ENCODE measurements at places on chromosomes 4 and X.

GRCh38 chr4:95102162-95102790 is 344.5 kb downstream of the BMPR1B start:
- DNase-seq = no peak

DNA sequence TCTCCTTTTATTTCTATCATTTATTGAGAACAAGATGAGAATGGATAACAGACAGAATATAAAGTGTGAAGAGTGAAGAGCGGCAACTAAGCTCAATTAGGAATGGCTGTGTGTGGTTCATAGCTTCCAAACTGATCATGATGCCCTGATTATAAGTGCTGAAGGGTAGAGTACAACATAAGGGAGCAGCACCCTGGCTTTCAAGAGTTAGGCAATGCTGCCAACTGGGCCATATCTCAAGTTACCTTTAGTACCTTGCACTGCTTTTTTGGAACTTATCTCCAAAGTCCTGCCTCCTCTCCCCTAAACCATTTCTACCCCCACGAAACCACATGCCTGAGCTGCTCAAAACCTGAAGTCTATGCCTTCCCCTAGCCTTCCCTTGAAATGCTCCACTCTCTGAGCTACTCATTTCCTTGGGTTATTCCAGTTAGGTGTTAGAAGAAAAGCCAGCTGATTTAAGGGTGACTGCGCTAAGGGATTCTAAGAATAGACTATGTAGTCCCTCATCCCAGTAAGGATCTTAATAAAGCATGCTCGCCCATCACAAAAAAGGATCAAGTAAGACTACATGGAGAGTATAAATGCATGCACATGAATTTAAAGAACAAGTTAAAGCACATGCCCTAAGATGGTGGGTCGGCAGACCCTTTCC is 29.6 kb downstream of the MED14 start:
- no peak for DNase-seq

DNA sequence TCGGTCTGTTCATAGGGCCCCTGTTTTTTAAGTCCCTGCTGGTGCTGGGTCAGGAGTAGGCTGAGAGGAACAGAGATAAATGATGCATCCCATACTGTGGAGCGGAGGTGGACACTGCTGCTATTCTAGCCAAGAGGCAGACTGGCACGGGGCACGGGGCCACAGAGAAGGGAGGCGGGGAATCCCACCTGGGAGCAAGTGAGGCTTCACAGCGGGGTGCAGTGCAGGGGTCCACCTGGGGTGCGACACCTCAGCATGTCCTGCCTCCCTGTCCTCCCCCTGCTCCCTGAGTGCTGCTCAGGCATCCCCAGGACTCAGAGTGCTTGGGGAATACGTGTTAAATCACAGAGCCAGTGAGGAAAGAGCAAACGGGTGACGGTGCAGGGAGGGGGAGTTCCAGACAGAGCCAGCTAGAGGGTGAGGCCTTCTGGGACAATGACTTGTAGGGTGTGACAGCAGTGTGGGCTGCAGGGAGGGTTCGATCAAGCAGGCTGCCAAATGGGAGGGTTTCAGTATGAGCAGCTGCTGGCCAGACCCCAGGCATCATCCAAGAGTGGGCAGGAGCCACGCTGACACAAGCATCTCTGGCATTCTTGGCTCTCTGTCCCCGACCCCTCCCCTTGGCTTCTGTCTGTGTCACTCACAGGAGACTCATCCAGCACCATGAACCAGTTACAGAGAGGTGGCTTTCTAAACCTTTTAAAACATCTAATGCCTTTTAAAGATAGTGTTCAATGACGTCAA is 13.7 kb upstream of the HTRA3 start:
- no peak for DNase-seq

DNA sequence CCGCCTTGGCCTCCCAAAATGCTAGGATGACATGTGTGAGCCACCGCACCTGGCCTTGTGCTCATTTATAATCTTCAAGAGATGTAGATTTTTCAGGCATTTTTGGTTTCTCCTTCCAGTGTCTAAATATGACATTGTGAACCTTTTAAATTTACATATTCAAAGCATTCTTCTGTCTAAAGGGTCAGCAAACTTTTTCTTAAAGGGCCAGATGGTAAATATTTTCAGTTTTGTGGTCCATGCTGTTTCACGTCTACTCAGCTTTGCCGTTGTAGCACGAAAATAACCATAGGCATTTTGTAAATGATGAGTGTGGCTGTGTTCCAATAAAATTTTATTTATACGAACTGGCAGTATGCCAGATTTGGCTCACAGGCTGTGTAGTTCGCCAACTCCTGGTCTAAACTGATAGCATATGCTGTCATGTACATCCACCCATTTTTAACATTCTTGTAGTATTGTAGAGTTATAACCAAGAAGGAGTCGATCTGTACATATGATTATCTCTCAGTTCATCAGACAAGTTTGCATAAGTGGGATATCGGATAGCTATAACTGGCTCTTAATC is 12.7 kb upstream of the GCNA start:
- no peak for DNase-seq

GRCh38 chr4:159455675-159456237 is 352.9 kb downstream of the RAPGEF2 start:
- DNase-seq = peak; percentile 61

DNA sequence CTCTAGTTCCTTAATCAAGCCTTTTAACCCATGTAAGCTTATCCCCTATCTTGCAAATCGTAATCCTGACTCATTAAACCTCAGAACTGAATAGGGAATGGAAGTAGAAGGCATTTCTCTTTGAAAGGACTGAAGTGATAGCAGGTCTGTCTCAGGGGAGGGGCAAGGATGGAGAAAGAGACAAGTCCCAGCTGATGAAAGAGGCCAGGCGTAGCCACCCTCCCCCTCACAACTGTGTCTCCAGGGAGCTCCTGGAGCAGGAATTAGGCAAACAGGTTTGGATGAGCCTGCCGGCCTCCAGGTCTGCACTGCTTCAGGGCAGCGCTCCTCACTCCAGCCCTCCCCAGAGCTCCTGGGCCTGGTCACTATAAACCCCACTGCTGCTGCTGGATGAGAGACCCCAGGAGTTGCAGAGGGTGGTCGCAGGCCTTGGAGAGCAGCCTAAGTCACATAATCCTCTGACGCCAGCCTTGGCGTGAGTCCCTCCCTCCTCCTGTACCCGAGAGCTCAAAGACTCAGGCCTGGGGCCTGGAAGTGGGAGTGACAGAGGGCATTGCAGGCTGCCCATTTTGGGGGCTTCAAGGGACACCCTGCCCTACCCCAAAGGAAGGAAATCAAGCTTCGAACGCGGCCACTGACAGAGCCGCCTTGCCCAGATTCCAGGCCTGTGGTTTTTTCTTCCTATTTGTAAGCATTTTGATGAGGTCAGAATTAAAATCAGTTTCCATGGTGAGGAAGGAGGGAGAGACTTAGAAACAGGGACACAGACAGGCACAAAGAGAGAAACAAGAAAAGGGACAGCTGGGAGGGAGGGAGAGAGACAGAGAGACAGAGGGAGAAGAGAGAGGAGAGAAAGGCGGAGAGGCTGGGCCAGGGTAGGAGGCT is 21.2 kb upstream of the MSX1 start:
- DNase-seq = no peak

DNA sequence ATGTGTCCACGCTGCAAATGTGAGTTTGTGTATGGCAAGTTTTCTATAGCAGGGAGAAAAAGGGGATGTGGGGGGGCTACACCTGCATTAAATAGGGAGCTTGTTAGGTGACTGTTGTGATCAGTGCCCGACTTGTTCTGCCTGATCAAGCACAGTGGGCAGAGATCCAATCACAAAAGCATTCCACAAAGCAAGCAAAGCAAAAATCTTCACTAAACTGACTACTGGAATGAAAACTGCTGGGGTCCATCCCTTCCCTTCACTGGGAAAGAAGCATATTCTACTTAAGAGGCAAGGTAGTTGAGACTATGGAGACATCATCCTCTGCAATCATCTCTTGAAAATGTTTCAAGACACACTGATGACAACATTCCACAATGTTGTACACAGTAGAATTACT is 5.2 kb downstream of the IRS4 start:
- no peak for DNase-seq

- DNase-seq = no peak
Observed at GRCh38 chrX:6149060-6149872, 79.4 kb downstream of the NLGN4X start.

- no peak for DNase-seq
Observed at GRCh38 chr4:2408401-2408958, 10.0 kb downstream of the ZFYVE28 start.

DNA sequence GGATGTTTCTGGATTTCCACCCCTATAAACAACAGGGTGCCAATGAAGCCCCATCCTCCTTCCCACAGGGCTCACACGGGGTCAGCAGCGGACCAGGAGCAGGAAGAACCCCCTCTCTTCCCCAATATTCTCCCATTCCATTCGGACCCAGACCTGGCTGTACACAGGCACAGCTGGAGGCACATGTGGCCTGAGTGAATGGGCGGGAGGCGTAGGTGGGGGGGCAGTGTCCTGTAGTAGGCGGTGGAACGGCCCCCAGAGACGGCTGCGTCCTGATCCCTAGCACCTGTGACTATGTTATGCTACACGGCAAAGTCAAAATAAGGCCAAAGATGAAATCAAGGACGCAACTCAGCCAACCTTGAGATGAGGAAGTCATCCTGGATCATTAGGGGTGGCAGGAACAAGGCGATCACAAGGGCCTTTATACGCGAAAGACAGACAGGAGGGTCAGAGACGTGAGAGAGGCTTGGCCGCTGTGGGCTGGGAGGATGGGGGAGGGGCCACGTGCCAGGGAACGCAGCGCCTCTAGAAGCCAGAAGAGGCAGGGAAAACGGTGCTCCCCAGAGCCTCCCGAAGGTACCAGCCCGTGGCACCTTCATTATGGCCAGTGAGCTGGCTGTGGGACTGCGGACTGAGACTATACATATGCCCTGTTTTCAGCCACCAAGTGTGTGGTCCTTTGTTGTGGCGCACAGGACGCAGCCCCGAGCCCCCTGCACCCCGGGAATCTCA is 75.6 kb downstream of the WFS1 start:
- no peak for DNase-seq

DNA sequence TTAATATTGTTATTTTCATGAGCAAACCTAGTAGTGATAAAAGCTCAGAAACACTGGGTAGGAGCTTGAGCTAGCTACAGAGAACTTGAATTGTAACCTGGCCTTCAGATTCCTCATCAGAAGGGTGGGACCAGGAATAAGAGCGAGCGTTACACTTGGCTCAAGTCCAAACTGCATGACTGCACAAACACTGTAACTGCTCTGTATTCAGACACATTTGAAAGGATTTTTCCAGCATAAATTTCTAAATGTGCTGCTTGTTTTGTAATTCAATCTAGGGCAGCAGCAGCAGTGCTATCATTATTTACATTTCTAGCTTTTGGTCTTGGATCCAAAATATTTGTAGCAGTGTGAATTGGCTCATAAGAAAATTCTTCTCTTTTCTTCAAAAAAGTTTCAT is 133.0 kb upstream of the TMLHE start:
- DNase-seq = peak; percentile 33

DNA sequence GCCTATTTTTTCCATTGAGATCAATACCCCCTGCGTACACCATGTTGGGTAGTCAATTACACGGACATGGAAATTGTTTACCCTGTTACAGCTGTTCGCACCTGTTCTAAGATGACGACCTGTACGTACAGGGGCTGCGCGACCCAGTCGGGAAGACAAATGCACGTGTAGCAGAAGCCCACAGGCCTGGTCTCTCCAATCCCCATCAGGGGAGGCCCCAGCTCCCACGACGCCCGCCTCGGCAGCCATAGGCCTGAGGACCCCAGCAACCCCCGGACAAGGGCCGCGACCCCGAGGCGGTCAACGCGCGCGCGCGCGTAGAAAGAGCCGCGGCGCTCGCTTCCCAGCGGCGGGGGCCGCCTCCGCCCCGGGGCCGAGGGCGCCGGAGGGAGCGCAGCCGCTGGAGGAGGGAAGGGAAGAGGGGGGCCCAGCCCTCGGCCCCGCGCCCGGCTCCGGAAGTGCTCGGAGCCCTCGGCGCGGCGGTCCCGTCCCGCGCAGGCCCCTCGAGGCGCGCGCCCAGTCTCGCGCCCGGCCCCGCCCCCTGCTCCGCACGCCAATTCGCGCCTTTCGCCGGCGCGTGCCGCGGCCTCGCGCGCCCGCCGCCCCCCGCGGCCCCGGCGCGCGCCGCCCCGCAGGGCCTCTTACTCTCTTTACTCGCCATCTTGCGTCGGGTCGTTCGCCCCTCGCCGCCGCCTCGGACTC is 618 bp downstream of the RBBP7 start:
- DNase-seq = peak; percentile 30

DNA sequence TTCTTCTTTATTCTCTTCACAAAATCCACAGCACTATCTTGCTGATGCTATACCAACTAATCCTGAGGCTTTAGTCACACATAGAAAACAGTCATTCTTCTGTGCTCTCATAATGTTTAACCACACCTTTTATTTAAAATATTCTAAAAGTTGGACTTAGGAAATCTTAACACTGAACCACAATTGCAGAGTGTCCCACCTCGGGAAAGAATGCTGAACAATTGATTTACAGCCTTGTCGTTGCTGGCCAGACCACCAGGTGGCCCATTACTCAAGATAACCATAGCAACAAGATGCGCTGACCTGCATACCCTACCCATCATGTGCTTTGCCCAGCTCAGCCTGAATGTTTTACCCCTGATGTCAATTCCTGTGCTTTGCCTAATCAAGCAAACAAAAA is 100.8 kb downstream of the ARSJ start:
- DNase-seq = peak; percentile 38

- DNase-seq = no peak
Observed at GRCh38 chr4:41121906-41122305, 92.4 kb downstream of the APBB2 start.

DNA sequence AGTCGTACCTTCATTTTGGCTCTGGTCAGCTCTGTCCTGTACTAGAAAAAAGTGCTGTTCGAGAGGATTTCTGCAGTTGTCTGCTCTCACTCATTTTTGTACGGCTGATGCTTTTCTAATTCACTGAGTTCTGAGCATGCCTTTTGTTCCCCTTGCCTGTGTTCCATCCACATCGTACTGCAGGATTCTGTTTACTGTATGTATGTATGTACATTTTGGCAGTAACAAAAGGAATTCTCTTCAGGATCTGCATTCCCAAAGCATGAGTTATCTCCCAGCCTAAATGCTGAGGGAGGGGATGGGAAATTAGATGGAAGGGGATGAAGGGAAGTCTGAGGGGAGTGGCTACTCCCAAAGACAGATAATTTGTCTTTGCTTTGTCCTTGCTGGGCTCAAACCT is 87.6 kb downstream of the GBA3 start:
- no peak for DNase-seq

DNA sequence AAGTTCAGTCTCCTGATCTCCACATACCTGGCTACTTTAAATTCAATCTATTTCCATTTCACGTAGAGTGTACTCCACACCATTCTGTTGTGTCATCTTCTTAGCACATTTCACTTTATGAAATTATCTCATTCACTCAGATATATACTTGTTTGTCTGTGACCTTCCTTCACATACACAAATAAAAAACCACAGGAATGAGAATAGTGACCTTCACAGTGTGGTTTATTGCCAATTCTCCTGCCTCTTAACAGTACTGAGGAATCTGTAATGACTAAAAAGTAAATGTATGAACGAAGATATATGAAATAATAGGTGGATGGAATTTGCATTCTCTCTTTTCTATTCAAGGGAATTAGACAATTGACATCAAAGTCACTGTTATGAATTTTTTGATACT is 183.9 kb upstream of the PCDH7 start:
- DNase-seq = no peak

GRCh38 chr4:120057416-120057815 is 9.2 kb downstream of the MAD2L1 start:
- no peak for DNase-seq
